DMS53 (cell line): ENCODE measurements at places on chromosomes 11 and 22.

GRCh38 chr11:110338684-110339083 lies 42.3 kb upstream of the RDX start:
- peak; percentile 5 for DNase-seq

GRCh38 chr11:33040862-33041453 lies 1.6 kb downstream of the TCP11L1 start:
- no peak for DNase-seq

- peak; percentile 67 for DNase-seq
These were observed 27.6 kb downstream of the PLA2G6 start for GRCh38 chr22:38153821-38154562.

GRCh38 chr11:35287344-35287890 lies 131.9 kb downstream of the SLC1A2 start:
- DNase-seq: no peak

DNA sequence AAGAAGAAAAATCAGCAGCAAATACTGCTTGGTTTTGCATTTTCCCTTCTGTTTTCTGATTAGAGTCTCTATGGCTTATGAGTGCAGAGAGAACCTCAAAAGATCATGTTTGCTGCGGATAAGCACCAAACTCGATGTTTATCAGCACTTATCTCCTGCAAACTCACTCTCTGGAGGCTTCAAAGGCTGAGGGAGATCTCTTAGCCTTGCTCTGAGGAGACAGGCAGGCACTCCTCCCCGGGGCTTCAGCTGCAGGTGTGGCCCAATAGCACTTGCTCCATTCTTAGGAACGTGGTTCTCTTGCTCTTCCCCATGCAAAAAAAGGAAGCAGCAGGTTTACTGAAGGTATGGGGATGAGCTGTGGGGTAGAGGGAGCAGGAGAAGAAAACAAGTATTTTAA lies 45.1 kb downstream of the FLI1 start:
- DNase-seq: no peak

DNA sequence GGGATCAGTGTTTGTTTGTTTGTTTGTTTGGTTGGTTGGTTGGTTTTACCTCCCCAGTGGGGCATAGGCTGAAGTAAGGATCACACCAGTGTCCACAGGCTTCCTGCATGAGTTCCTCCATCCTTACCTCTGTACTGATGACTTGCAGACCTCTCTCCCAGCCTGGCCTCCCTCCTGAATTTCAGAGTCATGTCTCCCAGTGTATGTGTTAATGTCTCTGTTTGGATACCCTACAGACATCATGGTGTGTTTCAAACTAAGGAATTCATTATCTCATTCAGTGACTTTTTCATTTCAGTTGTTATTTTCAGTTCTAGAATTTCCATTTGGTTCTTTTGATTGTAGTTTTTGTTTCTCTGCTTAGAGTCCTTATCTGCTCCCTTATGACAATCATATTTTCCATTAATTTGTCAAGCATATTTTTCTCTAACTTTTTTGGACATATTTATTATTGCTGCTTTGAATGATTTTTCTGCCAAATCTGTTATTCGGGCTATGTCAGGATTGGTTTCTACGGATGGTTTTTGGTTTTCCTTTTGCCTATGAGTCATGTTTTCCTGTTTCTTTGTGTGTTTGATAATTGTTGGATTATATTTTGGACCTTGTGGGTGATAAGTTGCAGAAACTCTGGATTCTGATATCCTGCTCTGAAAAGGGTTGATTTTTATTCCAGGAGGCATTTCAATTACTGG lies 23.6 kb downstream of the MYEOV start:
- no peak for DNase-seq

DNA sequence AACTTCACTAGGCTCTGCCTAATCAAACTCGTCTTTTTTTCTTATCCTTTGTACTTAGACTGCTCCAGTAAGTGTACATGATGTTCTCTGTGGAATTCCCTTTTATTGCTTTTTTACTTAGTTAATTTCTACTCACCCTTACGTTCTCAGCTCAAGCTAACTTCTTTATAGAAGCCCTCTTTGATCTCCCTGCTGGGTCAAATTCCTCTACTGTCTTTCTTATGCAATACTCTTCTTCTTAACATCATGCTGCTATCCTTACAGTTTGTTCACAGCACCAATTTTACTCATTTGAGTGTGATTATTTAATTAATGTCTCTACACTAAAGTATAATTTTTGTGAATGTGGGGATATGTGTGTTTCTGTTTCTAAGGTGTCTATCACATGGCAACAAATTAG lies 498.3 kb downstream of the CNTN5 start:
- DNase-seq: no peak

- no peak for DNase-seq
These were observed 56.8 kb upstream of the FBXO3 start for GRCh38 chr11:33830903-33831648.

GRCh38 chr11:117187007-117187406 lies 8.5 kb downstream of the SIDT2 start:
- no peak for DNase-seq

- no peak for DNase-seq
These were observed 8.8 kb upstream of the SLC5A1 start for GRCh38 chr22:32034275-32034674.

DNA sequence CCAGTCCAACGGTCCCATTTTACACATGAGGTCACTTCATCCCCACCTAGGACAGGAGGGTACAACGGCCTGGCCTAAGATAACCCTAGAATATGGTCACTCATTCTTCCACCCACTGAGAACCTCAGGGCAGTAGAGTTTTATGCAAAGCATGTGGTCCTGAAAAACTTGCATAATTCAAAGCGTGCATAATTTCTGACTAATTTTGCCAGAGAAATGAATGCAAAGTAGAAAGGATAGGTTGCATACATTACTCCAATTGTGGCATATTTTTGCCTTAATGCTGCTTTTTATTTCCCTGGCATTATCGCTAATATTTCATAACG lies 32.5 kb upstream of the SLC35C1 start:
- DNase-seq: no peak

- no peak for DNase-seq
These were observed 34.2 kb upstream of the TSKU start for GRCh38 chr11:76748948-76749347.

DNA sequence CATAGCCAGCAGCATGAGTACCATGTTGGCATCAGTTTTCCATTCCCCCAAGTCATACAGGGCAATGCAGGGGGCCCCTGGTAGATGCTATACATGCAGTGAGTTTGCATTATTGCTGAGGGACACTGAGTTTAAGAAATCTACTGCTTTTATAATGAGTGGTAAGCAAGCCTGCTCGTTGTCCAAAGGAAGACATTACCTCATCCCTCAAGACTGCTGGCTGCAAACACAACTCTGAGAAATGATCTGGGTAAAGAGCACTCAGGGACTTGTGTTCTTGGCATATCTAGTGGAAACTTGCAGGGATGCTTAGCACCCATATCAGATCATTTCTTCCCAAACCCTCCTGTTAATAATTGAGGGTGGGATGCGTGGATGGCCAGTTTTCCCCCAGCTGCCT lies 77.9 kb downstream of the CWC15 start:
- peak; percentile 12 for DNase-seq

GRCh38 chr11:17606233-17607082 lies 59.4 kb downstream of the OTOG start:
- DNase-seq: no peak

DNA sequence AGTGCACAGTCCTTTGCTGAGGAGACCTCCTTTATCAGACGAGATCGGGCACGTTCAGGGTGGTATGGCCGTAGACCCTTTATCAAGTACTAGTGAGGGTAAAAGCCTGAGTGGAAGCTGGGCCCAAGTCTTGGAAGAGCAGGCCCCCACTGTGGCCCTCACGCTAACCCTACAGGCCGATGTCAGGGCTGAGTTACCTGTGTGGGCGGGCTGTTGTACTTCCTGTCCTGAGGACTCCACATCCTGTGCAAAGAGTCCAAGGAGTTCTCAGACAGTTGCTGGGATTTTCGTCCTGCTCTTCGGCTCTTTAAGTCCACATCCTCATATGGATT lies 34.9 kb downstream of the RPL27A start:
- DNase-seq: peak; percentile 42

- no peak for DNase-seq
These were observed 110.1 kb downstream of the NOX4 start for GRCh38 chr11:89381094-89381493.
